ENCODE measurements at places on chromosomes 5 and 9. TPM values are rescaled to one million over a fixed set of nuclear protein-coding genes. Genes with fewer than 3 reads are reported as not detected.

The SLC45A2 gene
- total RNA-seq: 0.09 TPM

The TRIM36 gene
- total RNA-seq: 0.36 TPM

The P4HA2 gene
- 293 TPM for total RNA-seq

The PCDHGB2 gene
- total RNA-seq: 5.7 TPM

The SEC24A gene
- 9.0 TPM for total RNA-seq

The ACSL6 gene
- not detected for total RNA-seq

The AK8 gene
- not detected for total RNA-seq

The TAS2R1 gene
- not detected for total RNA-seq

The SEMA4D gene
- total RNA-seq: not detected

The CYLC2 gene
- total RNA-seq: not detected

The CDKN2B-AS1 gene
- total RNA-seq: 6.4 TPM

The PCDHGA4 gene
- 3.7 TPM for total RNA-seq

The SPINK4 gene
- not detected for total RNA-seq

The SPINK7 gene
- not detected for total RNA-seq

The PTGDS gene
- 27.6 TPM for total RNA-seq

The CKMT2 gene
- not detected for total RNA-seq

The CYSRT1 gene
- total RNA-seq: 0.49 TPM

The BARX1 gene
- 0.09 TPM for total RNA-seq
